Panc1 (cell line): ENCODE measurements at places on chromosomes 6 and 20.

DNA sequence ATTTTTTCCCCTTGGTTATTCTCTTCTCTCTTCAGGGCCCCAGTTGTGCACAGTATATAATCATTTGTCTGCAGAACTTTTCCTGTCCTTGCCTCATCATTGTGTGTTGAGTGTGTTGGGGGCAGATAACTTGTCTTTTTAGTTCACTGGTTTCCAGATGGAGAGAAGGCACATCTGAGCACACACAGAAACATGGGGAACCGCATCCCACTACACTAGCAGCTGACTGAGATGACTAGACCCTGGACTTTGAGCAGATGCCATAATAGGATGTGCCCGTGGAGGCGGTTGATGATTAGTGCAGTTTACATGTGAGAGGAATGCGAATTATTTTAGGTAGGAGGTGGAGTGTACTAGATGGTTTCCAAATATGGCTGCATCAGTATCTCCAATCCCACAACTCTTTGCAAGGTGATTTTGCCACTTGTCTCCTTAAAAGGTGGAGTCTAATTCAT is 26.5 kb upstream of the SH3BGRL2 start:
- no peak for DNase-seq

GRCh38 chr6:170584954-170585498 is 589 bp upstream of the PDCD2 start:
- no peak for DNase-seq

- no peak for DNase-seq
Observed at GRCh38 chr6:21965016-21965415, 331.8 kb downstream of the PRL start.

- DNase-seq, result no peak
Observed at GRCh38 chr6:16758163-16758975, 2.9 kb downstream of the ATXN1 start.

DNA sequence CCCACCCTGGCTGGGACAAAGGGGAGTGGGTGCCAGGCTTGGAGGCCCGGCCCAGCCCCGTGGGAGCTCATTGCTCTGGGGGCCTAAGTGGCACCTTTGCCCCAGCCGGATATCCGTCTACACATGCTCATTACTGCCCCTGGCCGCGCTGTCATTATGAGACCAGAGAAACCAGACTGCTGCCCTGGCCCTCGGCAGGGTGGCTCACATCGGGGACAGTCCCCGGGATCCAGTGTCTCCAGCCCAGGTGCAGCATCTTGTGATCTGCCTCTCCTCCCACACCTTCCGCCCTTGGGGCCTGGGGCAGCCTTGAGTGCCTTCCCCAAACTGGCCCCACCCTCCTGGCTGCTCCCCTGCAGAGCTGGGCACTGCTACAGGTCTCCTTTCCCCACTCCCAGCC is 4.9 kb downstream of the SRMS start:
- DNase-seq, result no peak

DNA sequence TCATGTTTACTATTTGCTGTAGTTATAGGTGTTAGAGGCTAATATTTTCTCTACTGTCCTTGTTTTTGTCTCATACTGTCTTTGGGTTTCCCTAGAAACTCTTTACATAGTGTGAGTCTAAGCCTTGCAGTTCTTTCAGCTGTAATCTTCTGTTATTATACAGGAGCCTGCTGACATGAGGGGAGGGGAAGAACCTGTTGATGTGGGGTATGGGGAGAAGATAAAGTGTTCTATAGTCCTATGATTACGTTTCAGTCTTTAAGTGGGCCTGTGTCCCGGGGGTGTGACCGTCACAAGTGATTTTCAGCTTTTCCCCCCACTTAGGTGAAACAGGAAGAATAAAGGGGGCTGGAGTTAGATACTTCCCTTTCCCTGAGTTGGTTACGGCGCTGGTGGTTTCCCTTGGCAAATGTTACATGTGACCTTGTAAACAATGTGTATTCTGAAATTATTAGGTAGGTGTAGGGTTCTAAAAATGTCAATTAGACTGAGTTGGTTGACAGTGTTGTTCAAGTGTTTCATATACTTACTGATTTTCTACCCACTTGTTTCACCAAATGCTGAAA is 41.3 kb downstream of the REV3L start:
- no peak for DNase-seq

GRCh38 chr6:2739335-2739734 is 11.4 kb downstream of the MYLK4 start:
- DNase-seq, result no peak

- no peak for DNase-seq
Observed at GRCh38 chr6:28771401-28772267, 152.2 kb downstream of the TRIM27 start.

GRCh38 chr20:58710481-58711265 is 18.1 kb downstream of the NPEPL1 start:
- DNase-seq, result no peak

DNA sequence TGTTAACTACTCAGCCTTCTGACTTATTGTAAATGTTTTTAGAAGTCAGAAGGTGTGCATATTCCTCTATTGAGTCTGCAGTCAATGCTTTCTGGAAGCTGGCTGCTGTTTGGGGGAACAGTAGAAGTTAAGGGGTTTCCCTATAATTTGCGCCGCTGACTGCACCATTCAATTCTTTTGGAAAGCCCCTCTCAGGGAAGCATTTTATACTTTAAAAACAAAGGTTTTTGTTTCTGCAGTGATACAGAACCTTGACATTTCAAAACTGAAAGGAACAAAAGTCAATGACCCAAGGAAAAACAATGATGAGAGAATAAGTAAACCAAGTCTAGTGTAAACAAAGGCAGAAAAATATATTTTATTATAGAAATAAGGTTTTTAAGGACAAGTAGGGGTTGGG is 120.8 kb upstream of the TNFAIP3 start:
- no peak for DNase-seq

GRCh38 chr20:61724376-61724775 is 341.3 kb downstream of the TAF4 start:
- no peak for DNase-seq

GRCh38 chr6:166922937-166923336 is 33.4 kb downstream of the RNASET2 start:
- no peak for DNase-seq

DNA sequence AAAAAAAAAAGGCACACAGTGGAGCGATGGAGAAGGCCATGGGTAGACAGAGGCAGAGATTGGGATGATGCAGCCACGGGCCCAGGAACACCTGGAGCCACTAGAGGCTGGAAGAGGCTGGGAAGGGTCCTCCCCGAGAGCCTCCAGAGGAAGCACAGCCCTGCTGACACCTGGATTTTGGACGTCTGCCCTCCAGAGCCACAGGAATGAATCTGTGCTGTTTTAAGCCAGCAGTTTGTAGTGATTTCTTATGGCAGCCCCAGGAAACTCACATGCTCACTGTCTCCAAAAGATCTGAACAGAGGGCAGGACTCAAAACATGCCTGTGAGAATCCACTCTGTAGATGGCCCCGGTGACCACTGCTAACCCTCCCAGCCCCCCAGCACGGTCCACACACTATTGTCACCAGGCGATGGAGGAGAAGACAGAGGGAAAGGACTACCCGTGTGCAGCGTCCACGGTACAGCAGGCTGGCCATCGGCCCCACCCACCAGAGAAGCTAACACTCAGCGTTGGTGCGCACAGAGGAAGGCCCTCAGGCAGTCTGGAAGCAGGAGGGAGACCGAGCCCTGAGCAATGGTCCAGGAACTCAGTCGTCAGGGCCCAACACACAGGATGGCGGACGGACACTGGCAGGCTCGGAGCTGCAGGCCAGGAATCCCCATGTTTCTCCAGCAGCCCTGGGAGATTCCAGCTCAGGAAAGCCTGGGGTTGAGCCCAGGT is 99.7 kb downstream of the BMP7 start:
- no peak for DNase-seq

- no peak for DNase-seq
Observed at GRCh38 chr6:151029970-151030369, 164.5 kb downstream of the MTHFD1L start.
